ENCODE measurements at places on chromosomes 2 and 18.

DNA sequence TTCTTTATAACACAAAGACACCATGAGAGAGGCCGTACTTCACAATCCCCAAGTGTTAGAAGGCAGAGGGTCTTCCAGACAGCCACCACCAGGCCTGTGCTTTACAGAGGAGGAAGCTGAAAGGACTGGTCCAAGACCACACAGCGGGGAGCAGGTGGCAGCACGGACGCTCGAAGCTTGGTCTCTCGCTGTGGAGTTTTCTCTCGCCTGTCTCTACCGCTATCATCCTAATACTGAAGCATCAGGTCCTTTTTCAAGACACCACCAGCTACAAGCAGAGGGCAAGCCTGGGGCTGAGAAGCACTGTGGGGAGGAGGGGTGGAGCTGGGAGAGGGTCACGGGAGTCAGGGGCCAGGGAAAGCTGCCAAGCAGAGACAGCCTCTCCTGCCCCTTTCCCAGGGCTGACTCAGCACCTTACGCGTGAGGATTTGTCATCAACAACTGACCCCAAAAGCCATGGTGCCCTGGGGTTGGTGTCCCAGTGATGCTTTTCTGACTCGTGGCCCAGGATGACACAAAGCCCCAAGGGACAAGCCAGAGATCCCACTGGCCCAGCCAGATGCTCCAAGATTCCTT lies 31.9 kb upstream of the FOSL2 start:
- DNase-seq = no peak

DNA sequence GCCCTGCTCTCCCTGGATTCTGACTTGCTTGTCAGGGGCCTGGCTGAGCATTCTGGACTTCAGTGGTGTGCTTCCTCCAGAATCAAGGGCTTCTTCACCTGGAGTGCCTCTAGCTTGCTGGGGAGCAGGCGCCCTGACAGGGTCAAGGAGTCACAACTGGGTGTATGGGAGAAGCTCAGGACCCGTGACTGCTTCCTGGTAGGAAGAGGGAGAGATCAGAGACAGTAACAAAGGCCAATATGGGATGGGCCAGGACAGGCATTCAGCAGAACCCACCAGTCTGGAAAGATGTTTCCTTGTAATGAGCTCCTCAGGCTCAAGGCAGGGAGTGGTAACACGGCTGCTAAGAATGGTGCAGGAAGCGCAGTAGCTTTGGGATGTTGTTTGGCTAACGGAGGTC lies 104.4 kb upstream of the ACAA2 start:
- DNase-seq = no peak

DNA sequence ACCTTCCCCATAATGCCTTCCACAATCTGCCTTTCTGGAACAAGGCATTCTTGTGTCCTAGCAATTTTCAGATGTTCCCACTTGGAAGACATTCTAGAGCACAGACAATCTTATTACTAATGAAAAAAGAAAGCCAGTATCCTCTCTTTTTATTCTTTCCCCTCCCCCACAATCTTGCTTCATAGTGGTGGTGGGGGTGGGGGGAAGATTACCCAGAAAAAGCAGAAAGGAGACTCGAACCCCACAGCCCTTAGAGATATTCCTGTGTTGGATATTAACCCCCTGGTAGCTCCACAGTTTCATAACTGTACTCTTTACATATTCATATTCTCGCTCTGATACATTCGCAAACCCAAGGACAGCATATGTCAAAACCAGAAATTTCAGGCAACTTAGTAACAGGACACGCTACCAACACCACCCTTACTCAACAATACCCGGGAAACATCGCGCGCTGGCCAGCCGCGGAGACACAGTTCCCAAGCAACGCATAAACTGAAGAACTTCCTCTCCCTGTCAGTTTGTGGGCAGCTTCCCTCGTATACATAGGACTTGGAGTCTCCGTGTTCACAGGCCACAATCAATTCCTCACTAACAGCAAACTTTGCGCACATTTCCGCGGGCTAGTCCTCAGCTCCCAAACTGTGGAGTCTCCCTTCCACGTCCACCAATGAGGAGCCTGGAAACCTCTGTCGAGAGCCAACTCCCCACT lies 793 bp downstream of the NR4A2 start:
- DNase-seq = peak; percentile 29

DNA sequence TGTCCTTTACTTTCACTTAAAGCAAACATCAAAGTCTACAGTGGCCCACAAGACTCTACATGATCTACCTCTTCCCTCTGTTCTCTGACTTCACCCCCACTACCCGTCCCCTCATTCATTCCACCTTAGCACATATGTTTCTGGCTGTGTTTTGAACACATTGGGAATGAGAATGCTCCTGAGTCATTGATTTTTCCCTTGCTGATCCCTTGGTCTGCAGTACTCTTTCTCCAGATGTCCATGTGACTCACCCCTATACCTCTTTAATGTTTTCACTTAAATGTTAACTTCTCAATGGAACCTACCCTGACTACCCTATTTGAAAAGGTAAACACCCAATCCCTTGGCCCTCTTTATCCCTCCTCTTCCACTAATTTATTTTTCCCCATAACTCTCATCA lies 30.7 kb upstream of the FRZB start:
- no peak for DNase-seq

DNA sequence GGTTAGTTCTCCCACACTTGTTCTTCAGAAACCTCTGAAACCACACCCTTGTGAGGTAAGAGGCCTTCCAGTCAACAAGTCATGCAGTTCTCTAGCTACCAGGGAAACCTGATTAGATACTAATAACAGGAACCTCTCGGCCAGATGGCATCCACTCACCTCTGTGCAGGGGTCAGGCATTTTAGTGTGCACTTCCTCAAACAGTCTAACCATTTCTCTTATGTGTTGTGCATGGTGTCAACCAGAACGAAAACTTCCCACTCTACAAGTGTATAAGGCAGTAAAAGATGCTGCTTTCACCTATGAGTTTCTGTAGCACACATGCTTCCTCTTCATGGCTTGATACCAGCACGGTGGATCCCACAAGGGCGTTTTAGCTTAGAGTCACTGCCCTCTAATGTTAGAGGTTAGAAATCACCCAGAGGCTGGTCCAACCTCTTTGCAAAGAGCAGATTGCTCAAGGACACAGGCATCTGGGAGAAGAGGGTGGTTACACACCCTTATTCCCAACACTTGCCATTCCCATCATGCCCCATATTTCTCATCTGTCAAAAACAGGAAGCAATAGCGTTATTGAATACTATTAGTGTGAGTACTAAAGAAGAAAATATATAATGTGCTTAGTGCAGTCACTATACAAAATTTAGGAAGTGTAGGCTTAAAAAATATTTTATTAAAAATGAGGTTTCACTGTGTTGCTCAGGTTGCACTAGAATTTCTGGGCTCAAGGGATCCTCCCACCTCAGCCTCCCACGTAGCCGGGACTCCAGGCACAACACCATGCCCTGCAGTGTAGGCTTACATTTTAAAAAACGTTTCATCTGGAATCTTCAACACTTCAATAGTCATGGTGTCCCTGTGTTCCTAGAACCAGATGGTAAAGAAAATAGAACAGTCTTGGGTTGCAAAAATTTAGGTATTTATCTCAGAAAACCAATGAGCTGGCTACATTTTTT lies 34.5 kb upstream of the RAB31 start:
- DNase-seq = no peak

- DNase-seq = no peak
Observed at GRCh38 chr2:28694364-28694763, 57.3 kb upstream of the PPP1CB start.

DNA sequence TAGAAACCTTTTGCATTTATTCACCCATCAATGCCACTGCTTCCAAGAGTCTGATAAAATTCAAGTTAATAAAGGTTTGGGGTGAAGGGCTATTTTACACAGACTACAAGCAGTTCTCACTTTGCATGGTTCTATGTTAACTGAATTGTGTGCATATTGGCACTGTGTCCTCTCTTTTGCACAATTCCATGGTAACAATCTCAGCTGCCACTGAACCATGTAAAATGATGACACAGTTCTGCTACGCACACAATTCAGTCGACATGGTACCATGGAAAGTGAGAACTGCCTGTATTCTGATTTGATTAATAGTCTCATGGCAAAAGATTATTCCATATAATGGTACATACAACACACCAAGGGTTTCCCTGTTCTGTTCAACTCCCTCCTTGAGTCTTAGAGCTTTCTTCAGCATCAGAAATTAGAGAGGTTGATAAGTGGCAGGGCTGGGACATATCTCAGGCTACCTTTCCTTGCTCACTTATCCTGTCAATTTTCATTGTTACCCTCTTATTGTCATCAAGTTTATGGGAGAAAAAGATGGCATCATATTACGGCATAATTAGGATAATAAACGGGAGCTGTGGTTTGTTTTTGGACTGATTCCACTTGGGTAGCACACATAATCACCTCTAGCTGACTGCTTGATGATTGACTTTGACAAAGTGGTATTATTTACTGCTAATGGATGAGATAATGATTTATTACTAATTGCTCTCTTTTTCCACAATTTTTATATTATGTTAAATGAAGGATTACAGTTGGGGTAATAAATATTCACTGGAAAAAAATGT lies 139.3 kb upstream of the CREB1 start:
- no peak for DNase-seq

- no peak for DNase-seq
Observed at GRCh38 chr2:237429753-237430152, 15.8 kb upstream of the COL6A3 start.

GRCh38 chr18:23738151-23738550 lies 48.9 kb downstream of the LAMA3 start:
- no peak for DNase-seq

DNA sequence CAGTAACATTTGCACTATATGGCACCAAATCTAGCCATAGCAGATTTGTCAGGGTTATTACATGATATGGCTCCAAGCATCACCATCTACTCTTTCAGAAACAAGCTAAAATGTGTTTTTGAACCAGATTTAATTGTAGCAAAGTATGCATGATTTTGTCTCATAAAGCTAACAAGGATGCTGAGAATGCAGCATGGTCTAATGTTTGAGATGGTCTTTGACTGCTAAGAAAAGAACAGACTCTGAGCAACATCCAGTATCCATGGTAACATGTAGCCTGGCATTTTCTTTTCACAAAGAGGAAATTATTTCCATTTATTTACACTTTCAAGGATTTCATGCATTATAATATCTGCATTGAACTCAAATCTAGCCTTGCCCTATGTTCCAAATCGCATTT lies 206.5 kb downstream of the PDE1A start:
- DNase-seq = no peak

- no peak for DNase-seq
Observed at GRCh38 chr2:68993660-68994059, 19.2 kb downstream of the GKN1 start.

- no peak for DNase-seq
Observed at GRCh38 chr2:235005603-235006259, 53.9 kb downstream of the SH3BP4 start.

GRCh38 chr18:76557026-76557575 lies 62.1 kb upstream of the ZNF516 start:
- DNase-seq = no peak

GRCh38 chr2:53432936-53433335 lies 334.7 kb upstream of the CHAC2 start:
- no peak for DNase-seq

DNA sequence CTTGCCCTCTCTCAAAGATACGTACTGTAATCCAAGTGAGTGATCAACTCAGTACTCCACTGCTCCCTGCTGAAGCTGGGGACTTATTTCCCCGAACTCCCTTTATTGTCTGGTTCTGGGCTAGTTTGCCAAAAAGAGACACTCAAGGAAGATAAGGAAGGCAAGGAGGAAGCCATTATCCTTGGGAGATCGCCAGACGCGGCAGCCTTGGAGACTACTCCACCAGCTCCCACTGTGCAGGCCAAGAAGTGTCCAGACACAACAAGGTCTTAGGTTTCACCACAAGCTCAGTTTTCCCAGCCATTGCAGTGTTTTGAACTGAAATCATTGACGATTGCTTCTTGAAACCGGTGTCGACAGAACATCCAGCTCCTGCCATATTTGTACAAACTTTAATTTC lies 439.6 kb upstream of the UBE2E3 start:
- DNase-seq = no peak

GRCh38 chr2:101820519-101820918 lies 123.0 kb downstream of the MAP4K4 start:
- no peak for DNase-seq

- no peak for DNase-seq
Observed at GRCh38 chr2:175062787-175063585, 57.8 kb upstream of the CHN1 start.

DNA sequence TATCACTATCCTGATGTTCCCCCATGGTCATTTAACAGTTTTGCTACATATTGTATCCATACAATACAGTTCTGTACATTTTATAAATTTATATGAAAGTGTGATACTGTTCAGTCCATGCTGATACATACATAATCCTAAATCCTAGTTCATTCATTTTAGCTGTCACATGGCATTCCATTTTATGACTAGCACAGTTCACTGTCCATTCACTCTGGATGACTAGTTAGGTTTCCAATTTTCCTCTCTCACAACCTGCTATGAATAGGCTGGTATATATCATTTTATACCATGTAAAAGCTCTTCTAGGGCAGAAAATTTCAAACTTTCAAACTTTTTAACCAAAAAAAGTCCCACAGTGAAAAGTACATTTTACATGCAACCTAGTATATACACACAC lies 15.2 kb downstream of the SMAD2 start:
- no peak for DNase-seq

- no peak for DNase-seq
Observed at GRCh38 chr2:122191331-122191730, 435.9 kb downstream of the TSN start.

- no peak for DNase-seq
Observed at GRCh38 chr2:118091631-118092030, 3.4 kb downstream of the INSIG2 start.

- DNase-seq = no peak
Observed at GRCh38 chr2:201357221-201357620, at the start of gene FLACC1. TSS of gene FLACC1 (minus strand) at chr2:201357345. CDS start at chr2:201351404, 5,941 bp downstream.

GRCh38 chr2:173589604-173590275 lies 235.1 kb downstream of the CDCA7 start:
- no peak for DNase-seq

GRCh38 chr2:209663139-209663538 lies 108.5 kb upstream of the UNC80 start:
- no peak for DNase-seq

DNA sequence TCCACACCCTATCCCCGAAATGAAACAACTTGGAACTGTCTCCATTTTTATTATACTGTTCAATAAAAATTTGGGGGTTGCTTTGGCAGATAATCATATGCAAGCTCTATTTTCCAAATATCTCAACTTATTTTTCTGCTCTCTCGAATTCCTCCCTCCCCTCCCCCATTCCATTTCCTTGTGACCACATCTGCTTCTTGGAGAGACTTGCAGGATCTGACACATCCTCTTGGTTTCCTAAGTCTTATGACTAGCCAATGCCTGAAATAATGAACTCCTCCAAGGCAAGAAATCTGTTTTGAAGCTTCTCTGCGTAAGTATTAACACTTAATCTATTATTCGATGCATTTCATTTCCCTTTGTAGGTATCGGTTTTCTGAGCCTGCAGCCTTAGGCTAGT lies 16.1 kb downstream of the TGIF1 start:
- DNase-seq = no peak

- no peak for DNase-seq
Observed at GRCh38 chr2:10678225-10678624, 11.6 kb downstream of the NOL10 start.
